Hindlimb muscle (tissue), 1 donor: ENCODE measurements at places on chromosomes 12 and 14.

DNA sequence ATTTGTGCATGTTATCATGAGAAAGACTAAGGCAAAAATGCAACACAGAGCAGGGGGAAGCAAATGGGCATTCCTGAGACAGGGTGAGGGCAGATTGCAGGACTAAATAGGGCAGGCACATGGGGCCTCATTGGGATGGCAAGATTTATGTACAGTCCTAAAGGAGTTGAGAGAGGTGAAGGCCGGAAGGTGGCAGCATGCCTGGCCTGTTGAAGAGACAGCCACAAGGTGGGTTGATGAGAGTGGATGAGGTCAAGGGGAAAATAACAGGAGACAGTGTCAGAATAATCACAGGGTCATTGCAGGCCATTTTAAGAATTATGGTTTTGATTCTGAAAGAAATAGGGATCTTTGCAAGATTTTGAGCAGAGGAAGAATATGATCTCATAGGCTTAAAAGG, 21.0 kb downstream of the PAH start:
- no peak for DNase-seq

GRCh38 chr14:42947991-42948390, 1341.3 kb downstream of the LRFN5 start:
- no peak for DNase-seq

- no peak for DNase-seq
Measured at GRCh38 chr12:75969768-75970167, 61.8 kb downstream of the PHLDA1 start.

- DNase-seq: no peak
Measured at GRCh38 chr14:74062809-74063150, 21.5 kb downstream of the ALDH6A1 start.

DNA sequence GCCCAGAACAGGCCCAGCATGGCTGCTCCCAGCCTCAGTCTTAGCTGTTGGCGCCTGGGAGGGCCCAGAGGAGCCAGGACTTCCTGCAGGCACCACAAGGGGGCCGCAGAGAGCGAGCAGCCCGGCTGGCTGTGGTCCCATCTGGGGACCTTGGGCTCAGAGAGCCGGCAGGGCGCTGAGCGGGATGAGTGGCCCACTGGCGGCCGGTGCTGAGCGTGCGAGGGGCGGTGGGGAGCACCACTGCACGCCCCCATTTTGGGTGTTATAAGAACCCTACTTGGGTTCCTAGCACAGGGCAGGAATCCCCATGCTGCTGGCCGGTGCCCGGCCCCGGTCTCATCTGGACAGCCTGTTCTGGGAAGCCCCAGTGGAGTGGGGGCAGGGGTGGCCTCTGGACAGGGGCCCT, 25.9 kb upstream of the CRIP2 start:
- DNase-seq: peak; percentile 77

- DNase-seq: no peak
Measured at GRCh38 chr14:85223667-85224066, 306.3 kb upstream of the FLRT2 start.

DNA sequence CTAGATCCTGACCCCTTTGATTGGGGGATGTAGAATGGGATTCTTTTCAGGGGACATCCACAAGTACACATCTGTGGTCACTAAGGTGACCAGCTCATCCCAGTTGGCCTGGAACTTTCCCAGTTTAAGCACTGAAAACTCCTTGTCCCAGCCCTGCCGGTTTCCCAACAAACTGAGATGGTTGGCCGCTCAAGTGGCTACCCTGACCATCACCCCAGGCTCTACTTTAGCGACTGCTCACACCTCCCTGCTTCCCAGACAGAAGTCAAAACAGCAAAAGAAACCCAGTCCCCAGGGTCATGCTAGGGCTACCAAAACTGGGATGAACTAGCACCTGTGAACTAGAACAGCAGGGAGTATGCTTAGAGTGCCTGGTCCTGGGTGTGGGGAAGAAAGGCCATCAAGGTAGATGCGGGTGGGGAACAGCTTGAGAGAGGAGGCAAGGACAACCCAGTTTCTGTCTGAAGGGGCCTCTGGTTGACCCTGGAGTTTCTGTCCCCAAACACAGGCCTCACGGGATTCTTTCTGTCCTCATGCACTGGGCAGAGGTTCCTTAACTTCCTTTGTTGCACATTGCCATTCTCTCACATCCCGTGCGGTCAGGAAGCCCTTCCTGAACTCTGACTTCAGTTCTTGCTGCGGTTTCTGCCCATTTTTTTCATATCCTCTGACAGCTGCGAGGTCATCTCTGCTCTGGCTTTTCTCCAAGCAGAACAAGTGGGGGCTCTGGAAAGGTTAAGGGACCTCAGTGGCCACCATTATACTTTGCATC, 1.6 kb downstream of the LTB4R start:
- DNase-seq: no peak

GRCh38 chr14:30528119-30528518, 30.8 kb upstream of the G2E3 start:
- DNase-seq: no peak

DNA sequence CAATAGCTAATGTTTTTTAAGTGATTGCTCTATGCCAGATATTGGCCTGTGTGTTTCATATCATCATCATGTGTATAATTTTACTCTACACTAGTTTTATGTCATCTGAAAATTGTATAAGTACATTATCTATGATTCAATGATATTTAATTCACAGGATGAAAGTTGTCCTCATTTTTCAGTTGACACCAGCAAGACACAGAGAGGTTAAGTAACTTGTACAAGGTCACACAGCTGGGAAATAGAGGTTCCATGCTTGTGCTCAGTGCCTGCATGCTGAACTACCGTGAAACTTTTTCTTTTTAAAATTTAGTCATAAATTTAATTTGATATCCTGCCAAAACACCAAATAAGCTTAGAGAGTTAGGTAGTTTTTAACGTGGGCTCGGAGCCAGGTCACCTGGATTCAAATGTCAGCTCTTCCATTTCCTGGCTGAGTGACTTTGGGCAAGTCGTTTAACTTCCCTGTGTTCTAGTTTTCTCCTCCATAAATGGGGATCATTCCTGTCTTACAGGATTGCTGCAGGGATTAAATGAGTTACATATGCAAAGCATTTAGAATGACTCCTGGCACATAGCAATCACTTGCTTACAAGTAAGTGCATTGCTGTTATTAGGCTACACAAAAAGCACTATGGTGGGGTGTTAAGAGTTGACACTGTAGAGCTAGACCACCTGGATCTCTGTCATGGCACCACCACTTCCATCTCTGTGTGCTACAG, 183.9 kb downstream of the ETV6 start:
- DNase-seq: no peak

GRCh38 chr12:50951112-50951511, 1.2 kb upstream of the HIGD1C start:
- no peak for DNase-seq

- no peak for DNase-seq
Measured at GRCh38 chr12:88650715-88651114, 70.4 kb upstream of the KITLG start.

DNA sequence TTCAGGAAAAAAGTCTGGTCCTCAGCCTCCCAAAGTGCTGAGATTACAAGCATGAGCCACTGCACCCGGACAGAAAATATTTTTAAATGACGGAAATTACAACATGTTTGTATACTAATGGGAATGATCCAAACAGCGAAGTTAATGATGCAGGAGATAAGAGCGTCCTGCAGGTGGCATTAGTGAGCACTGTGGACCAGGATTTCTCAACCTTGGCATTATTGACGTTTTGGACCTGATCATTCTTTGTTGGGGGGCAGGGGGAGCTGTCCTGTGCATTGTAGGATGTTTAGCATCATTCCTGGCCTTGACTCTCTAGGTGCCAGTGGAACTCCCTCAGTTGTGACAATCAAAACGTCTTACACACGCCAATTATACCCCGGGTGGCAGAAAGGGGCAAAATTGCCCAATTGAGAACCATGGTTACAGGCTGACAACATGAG, 34.1 kb downstream of the SCFD1 start:
- peak; percentile 8 for DNase-seq

GRCh38 chr14:31172084-31172483, 35.5 kb downstream of the HECTD1 start:
- DNase-seq: no peak

- DNase-seq: no peak
Measured at GRCh38 chr12:68034567-68034966, 45.3 kb downstream of the IFNG-AS1 start.
